ENCODE measurements at places on chromosomes 6 and 20.

GRCh38 chr6:87151781-87152525 is 3.4 kb upstream of the ZNF292 start:
- DNase-seq: no peak

GRCh38 chr6:153424719-153425400 is 293.8 kb upstream of the RGS17 start:
- DNase-seq: no peak

DNA sequence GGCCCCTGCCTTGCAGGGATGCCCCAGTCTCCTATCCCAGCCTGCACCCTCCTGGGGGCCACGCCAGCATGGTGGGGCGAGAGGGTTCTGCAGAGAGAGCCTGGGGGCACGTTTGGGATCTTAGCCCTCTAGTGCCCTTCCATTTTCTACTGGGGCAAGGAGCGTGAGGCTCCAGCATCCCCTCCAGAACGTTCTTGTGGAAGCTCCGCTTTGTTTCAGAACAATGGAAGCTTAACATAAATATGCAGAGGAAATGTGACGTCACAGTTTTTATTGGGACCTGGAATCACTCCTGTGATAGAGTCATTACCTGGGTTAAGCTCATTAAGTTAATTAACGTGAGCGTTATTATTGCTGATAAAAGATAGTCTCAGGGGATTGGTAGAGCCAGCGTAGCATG is 19.6 kb downstream of the BHLHE23 start:
- no peak for DNase-seq

GRCh38 chr20:23139524-23139923 is 53.4 kb upstream of the CD93 start:
- DNase-seq: no peak

DNA sequence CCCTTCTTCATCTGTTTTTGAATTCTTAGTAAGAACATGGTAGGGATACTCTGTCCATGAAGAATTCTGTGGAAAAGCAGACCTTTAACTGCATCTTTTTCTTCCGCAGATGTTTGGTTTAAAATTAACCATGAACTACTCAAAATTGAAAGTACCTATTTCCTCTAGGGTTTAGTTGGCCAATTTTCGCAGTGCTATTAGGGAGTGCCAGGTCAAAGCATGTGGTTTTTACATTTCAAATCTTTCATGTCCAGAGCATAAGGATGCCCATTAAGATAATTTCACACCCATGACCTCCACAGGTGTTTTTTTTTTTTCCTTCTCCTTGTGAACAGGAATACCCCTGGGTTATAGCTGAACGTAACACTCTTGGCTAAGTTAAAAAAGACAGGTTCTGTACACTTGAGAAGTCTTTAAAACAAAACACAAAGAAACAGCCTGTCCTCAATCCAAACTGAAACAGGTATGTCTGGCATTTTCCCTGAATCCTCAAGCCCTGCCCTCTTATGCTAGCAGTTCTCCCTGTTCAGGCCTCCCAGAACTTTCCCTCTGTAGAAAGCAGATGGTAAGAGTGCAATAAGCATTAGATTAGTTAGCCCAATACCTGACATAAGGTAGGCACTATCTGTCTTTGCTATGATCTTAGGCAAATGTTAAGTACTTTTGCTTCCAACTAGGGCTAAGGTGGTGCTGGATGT is 67.1 kb downstream of the ELOVL5 start:
- no peak for DNase-seq

DNA sequence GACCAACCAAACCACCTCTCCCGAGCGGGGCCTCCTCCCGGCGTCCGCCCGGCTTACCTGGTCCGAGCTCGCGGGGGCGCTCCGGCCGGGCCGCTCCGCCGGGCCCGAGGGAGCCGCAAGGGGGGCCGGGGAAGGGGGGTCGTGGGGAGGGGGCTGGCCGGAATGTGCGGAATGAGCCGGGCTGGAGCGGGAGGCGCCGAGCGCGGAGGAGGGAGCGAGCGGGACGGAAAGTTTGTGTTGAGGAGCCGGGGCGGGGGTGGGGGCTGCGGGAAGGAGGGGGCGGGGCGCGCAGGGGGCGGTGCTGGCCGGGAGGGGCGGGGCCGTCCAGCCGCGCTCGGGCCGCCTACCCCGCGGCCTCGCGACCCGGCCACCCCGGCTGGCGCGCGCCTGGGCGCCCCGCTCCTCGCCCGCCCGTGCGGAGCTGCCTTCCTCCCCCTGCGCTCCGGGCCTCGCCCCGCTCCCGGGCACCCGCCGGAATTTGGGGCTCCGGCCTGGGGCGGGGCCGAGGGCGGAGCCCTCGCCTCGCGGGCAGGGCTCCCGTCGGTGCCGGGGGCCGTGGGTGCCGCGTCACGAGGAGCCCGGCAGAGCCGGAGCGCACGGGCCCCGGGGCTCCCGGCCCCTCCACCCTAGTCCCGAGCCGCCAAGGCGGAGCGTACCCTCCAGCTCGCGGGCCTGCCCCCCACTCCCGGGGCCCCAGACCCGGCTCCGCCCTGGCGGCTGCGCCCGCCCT is at the start of gene TEAD3:
Gene TEAD3, minus strand, starts transcription at position 239 of the 730 bp plus-strand sequence.
- no peak for DNase-seq

DNA sequence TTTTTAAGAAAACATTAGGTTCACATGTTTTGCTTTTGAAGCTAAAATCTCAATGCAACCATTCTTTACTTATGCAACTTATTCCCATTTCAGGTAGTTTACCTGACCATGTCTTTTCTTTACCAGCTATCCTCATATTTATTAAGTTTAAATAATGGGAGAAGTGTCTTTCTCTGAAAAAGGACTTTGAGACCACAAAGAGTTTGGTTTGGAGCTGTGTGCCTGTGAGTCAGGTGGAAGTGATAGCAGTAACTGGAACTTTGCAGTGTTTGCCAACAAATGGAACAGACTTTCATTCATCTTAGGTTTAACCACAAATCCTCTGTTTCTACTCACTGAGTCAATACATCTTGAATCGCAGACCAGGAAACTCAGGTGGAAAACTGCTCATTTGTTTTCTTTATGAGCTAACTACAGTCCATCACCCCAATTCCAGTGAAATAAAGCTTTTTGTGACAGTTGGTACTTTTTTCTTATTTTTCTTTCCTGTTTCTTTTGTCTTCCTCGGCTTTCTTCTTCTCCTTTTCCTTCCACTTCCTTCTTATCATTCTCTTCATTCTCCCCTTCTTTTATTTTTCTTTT is 148.3 kb upstream of the RIN2 start:
- no peak for DNase-seq

DNA sequence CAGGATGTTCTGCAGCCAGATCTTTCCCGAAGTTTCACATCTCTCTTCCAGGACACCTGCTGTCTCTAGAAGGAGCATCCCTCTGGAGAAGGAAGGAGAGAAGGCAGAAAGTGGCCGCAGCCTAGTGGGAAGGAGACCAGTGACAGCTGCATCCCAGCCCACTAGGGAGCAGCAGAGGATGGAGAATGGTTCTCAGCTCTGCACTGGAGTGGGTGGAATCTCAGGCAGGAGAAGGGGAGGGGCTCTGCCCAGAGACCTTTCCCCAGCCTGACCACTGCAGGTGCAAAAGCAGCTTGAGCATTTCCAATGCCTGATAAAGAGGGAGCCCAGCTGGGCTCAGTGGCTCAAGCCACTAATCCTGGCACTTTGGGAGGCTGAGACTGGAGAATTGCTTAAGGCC is 32.3 kb downstream of the NCR2 start:
- DNase-seq: no peak

- DNase-seq: no peak
Measured at GRCh38 chr6:95365454-95365853, 211.9 kb upstream of the MANEA start.

GRCh38 chr20:48284837-48285236 is 499.6 kb upstream of the SULF2 start:
- DNase-seq: no peak

- DNase-seq: no peak
Measured at GRCh38 chr6:155523821-155524651, 68.4 kb upstream of the NOX3 start.

DNA sequence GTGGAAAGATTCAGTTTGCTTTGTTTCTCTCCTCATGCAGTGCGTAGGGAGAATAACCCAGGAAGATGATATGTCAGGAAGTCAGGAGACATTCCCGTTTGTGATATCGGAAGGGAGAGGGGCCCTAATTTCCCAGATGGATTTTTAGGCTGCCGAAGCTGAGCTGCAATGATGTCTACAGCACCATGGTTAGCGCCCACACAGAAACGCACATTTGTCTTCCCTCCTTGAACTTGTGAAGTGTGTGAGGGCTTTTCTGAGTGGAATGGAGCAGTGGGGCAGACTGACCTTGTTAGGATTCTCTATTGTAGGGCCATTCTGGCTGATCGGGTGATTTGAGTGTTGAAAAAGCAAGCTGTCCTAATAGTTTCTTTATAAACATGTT is 191.3 kb upstream of the ARG1 start:
- no peak for DNase-seq

DNA sequence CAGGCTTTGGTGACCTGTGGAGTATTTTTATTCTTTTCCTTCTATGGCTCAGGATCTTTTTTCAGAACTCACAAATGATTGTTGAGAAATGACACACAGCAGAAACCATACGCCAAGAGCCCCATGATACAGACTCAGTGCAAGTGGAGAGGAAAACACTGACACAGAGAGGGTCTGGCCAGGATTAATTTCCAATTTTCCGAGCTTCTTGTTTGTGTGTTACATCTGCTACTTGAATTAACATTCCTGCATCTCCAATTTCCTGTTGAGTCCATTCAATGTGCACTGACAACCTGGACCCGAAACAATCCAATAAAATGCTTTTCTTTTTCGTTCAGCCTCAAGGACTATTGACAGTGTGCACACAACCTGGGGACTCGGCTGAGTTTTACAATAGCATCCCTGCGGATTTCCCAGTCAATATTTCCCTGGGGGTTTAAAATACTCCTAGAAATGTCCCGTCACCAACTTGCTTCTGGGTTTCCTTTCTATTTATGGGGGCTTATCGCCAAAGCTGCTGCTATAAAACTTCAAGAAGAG is 4.9 kb upstream of the MLN start:
- DNase-seq: no peak

DNA sequence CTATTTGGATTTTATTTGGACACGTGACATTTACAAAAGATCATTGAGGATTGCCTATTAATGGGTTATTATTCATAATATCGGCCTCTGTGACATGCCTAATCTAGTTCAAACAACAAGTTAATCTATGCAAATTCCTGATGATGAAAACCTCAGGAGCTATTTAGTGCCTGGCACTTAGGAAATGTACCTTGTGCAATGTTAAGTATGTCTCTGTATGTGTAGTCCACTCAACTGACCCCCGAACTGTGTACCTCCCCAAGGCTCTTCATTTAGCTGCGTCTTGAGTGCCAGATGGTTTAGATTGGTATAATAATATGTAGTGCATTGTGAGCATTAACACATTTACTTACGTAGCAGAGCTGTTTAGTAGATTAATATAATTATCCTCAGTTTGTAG is 6.9 kb downstream of the LAMA2 start:
- no peak for DNase-seq

DNA sequence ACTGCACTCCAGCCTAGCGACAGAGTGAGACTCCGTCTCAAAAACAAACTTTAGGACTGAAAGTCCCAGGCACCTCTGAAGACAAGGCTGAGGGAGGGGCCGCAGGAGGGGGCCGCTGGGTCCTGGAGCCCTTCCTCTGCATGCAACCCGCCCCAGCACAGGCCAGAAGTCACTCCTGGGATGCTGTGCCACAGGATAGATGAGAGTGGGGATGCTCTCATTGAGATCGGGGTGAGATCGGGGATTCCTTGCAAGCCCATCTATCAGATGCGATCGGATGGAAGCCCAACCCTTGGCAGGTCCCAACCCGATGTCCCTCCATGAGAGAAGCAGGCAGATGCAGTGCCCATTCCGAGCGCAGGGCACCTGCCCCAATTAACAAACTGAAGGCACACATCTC is 66.5 kb downstream of the WDR27 start:
- DNase-seq: no peak

- DNase-seq: no peak
Measured at GRCh38 chr6:14770572-14770971, 475.3 kb upstream of the JARID2 start.

- DNase-seq: no peak
Measured at GRCh38 chr6:161362266-161362665, 88.4 kb upstream of the AGPAT4 start.

DNA sequence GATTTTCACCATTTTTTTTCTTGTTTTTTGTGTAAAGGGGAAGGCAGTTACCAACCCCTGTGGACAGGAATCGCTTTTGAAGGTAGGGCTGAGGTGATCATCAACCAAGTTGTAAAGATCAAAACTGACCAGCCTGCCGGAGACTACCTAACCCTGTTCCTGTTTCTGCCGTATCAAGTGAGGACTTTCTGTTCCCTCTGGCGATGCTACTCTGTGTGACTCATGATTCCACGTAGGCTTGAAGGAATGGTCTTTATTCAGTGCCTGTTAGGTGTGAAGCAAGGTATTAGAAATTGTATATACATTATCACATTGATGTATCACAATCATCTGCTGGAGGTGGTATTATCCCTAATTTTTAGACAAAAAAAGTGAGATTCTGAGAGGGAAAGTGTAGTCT is 161.3 kb downstream of the SOX4 start:
- no peak for DNase-seq

DNA sequence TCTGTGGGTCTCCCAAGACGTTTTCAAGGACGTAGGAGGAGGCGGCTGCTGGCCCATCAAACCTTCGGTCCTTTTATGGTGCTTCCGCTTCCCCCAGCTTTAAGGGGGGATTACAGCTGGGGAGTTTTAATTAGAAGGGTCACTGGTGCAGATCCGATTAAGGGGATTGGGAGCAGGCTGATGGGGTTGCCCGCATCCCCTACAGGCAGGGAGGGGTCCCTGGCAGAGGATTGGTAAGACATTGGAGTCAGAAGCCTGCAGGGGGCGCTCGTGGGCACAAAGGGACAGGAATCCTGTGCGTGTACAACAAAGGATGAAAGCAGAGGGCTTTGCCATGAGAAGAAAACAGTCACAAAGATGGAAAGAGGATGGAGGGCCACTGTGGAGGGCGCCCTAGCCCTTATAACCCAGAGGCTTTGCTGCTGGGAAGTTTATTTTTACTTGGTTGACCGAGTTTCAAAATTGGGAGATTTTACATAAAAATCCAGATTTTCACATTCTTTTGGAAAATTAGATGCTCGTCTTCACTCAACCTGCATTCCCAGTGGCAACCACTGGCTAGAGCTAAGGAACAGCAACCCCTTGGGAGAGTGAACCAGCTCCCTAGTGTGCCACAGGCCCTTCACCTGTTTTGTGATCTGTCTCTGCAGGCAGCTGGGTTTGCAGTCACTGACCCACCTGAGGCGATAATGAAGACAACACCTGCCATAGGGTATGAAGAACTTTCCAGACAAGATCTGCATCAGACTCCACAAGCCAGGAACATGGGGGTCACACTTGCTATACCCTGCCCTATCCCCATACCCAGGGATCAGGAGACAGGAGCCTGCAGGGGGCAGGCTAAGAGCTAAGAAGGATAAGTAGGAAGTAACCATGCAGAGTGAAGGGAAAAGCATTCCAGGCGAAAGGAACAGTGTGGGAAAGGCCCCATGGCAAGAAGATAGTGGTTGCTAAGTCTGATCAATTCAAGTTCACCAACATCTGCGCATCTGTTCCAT is 97.7 kb downstream of the KCNB1 start:
- peak; percentile 49 for DNase-seq

DNA sequence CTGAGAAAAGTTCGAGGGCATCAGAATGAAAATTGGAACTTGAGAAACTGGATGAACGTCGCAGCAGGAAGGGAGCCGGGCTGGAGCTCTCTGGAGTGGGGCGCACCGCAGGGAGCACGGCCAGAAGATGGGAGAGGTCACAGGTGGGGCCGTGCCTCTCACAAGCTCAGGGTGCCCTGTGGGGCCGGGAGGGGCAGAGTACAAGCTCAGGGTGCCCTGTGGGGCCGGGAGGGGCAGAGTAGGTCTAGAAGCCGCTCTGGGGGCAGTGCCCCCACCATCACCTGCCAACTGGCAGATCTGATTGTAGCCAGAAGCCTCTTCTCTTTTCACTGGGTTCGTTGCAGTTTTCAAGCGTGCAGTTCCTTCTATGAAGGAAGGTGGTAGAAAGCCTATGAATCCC is 61.1 kb upstream of the SNX9 start:
- DNase-seq: no peak

Data from stimulated activated CD4-positive, alpha-beta T cell treated with anti-CD3 and anti-CD28 coated beads, TNF-alpha, amount 100 ng/mL, for 1 hour (primary cell).